CD4-positive, alpha-beta T cell treated with Interleukin-2 at 100 ng/mL for 4 hours (primary cell): ENCODE measurements at places on chromosomes 7 and 10.

GRCh38 chr7:127807340-127807739 is 155.3 kb downstream of the SND1 start:
- DNase-seq, result no peak

- no peak for DNase-seq
Observed at GRCh38 chr7:74180866-74181265, 6.7 kb downstream of the EIF4H start.

DNA sequence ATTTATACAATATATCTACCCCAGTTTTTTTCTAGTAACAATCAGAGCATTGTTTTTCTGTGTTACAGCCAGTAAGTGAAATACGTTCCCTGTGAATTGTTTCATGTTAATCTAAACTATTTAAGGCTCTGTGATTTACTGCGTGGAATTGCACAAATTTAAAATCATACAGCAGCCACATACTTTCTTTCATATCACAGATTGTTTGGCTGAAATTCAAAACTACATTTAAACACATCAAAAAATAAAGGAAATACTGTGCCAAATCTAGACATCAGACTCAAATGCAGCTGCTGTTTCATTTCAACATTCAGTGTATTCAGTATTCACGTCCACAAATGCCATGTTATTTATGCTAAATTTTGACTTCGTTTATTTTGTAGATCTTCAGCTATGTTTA is 242.6 kb upstream of the HGF start:
- DNase-seq, result no peak

GRCh38 chr7:131302876-131303707 is 24.6 kb upstream of the MKLN1 start:
- DNase-seq, result peak; percentile 47

GRCh38 chr10:20040012-20040411 is 223.8 kb downstream of the PLXDC2 start:
- DNase-seq, result no peak

GRCh38 chr7:69768986-69769595 is 170.8 kb downstream of the AUTS2 start:
- no peak for DNase-seq
